ENCODE measurements at places on chromosomes 1 and 21.

DNA sequence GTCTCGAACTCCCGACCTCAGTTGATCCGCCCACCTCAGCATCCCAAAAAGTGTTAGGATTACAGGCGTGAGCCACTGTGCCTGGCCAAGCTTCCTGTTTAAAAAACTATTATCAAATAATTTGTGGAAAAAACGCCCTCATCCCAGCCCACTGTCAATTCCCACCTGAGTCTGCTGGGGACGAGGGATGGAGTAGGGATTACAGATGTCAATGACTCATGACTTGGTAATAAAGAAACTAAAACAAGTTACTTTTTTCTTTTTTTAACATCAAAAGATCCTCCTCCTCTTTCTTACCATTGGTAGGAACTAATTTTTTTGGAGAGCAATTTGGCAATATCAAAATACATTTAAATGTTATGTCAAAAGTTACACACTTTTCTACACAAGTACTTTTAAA lies 9.7 kb downstream of the CNN3 start:
- DNase-seq: no peak

GRCh38 chr1:45187725-45188124 lies 18.7 kb downstream of the ZSWIM5 start:
- no peak for DNase-seq

GRCh38 chr1:906600-907420 lies 16.9 kb upstream of the SAMD11 start:
- DNase-seq: peak; percentile 86

DNA sequence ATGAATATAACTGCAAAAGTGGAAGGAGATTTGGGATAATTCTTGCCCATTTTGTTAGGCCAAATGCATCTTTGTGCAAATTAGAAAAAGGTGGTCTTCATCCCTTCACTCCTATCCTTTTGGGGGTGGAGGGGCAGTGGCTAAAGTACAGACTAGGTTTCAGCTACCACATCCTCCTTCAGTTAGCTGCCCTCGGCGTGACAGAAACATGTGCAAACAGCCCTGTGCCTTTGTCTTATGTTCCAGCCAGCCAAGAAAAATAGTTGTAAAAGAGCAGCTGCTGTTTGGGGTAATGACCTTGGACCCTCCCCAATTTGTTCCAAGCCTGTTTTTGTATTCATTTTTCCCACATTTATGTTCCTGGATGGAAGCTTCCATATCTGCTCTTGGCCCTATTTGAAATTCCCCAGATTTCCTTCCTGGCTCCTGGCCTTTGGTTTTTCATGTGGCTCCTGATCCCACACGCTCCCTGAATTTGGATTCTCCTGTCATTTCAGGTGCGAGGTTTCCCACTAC lies 8.3 kb upstream of the LGALS8 start:
- DNase-seq: no peak

DNA sequence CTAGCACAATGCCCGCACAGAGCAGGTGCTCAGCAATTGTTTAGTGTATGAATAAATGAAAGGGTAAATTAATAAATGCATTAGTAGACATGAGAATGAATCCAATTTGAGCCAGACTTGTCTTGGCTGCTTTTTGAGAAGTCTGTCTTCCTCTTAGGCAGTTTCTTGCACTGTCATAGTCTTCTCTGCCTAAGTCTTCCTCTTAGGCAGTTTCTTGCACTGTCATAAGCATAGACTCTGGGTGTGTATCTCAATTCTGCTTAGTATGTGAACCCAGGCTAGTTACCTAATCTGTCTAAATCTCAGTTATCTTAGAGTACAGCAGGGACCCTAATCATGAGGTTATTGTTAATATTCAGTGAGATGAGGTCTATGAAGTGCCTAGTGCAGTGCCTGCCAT lies 27.2 kb downstream of the NHLH2 start:
- DNase-seq: no peak

DNA sequence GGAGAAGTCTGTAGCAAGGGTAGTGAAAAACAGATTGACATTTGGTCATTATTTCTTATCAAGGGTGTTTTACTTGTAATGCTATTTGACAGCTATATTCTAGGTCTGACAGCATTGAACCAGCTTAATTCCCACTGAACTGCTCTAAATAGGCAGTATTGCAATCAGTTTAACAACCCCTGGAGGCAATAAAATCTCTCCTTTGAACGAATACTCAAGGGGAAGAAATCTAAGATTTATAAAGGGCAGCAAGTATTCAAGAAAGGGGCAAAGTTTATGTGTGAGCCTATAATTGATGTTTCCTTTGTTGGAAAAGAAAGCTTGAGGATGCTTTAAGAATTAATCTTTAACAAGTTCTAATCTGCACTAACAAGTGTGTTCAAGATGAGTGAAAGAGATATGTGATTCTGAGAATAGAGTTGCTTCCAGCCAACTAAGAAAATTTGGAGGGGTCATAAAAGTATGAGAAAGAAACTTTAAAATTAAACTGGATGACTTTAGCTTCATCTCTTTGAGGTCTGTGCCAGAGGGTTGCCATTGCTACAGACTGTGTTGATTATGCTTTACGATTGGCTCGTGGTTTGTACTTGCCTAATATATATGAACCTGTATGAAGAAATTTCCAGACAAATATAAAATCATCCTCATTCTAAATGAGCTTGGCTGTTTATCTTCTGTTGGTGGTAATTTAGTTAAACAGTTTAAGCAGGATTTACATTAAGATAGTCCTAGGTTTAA lies 72.5 kb downstream of the ZNF326 start:
- DNase-seq: no peak

- no peak for DNase-seq
These were observed 12.1 kb downstream of the MCL1 start for GRCh38 chr1:150567341-150567716.

DNA sequence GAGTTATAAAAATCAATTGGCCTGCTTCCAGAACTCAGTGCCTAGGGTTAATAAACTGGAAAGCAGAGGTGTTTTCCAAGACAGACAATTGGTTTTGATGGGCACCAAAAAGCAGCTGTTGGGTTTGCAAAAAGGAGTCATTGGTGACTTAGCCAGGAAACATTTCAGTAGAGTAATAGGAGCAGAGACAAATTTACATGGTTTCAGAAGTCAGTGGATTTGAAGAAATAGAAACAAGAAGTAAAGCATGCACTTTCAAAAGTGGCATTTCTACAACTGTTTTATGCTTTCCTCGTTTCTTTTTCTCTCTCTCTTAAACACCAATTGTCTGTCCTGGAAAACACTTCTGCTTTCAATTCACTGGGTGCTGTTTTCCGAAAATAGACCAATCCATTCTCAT lies 87.8 kb downstream of the GLUL start:
- no peak for DNase-seq

GRCh38 chr1:4965346-4966075 lies 311.1 kb downstream of the AJAP1 start:
- peak; percentile 48 for DNase-seq

GRCh38 chr21:42465008-42465802 lies 30.8 kb downstream of the RSPH1 start:
- DNase-seq: no peak

DNA sequence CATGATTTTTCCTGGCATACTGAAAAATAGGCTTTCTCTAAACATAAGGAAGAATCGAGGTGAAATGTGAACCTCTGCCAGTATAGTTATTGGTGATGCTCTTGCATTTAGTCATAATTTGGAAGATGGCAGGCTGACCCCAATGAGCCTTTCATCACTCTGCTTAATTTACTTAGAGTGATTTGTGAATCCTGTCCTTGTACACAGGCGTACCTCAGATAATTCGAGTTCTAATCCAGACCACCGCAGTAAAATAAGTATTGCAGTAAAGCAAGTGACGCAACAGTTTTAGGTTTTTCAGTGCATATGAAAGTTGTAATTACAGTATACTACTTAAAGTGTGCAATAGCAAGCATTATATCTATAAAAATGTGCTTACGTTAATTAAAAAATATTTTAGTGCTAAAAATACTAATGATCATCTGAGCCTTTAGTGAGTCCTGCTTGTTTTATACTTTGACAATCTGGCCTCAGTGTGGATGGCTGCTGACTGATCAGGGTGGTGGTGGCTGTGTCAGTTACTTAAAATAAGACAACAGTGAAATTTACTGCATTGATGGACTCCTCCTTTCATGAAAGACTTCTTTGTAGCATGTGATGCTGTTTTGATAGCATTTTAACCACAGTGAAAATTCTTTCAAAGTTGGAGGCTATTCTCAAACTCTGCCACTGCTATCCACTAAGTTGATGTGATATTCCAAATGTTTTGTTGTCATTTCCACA lies 1.7 kb downstream of the PKNOX1 start:
- DNase-seq: no peak

- no peak for DNase-seq
These were observed 88.4 kb downstream of the SDCCAG8 start for GRCh38 chr1:243343970-243344937.

GRCh38 chr1:37995751-37996345 lies 6.0 kb upstream of the SF3A3 start:
- DNase-seq: peak; percentile 97

DNA sequence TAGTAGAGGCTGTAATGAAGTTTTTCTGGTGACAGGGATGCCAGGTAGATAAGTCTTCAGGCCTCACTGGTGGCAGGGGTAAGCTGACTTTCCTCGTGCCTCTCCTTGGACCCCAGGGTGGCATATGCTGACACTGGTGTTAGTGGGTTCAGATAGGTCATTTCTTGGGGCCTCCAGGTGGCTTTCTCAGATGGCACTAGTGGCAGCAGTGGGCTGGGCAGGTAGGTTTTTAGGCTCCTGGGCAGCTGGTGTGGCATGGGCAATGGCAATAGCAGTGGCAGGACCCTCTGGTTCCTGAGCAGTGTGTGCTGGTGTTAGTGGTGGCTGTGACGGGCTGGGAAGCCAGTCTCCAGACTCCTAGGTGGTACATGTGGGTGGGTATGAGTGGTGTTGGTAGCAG lies 140.3 kb downstream of the PTBP2 start:
- DNase-seq: no peak

DNA sequence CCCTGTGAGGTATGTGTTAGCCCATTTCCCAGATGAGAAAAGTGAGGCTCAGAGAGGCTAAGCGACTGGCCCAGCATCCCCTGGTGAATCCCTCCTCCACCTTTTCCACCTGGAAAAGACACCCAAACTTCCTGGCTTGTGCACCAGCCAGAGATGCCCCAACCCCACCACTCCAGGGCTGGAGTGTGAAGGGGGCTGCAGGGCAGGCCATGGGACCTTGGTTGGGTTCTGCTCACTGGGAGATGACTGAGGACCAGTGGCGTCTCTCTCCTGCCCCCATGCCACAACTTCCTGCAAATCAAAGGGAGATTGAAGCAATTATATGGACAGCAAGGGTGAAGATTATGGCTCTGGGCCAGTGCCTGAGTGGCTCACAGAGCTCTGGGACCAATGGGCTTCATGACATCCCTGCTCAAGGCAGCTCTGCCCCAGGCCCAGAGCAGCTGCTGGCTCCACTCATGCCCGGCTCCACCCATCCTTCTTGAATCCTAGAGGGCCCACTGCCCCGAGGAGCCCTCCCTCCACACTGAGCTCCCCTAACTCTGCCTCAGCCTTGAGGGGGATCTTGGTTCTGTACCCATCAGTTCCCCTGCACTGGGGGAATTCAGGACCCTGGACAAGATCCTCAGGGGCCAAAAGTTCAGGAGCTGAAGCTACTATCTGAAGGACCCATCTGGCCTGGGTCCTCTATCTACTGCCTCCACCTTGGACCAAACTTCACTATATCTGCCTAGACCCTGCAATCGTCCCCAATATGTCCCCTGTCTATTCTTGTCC lies 416.9 kb downstream of the PTPRU start:
- peak; percentile 64 for DNase-seq

- no peak for DNase-seq
These were observed 187.2 kb downstream of the ZSCAN20 start for GRCh38 chr1:33659641-33660040.

DNA sequence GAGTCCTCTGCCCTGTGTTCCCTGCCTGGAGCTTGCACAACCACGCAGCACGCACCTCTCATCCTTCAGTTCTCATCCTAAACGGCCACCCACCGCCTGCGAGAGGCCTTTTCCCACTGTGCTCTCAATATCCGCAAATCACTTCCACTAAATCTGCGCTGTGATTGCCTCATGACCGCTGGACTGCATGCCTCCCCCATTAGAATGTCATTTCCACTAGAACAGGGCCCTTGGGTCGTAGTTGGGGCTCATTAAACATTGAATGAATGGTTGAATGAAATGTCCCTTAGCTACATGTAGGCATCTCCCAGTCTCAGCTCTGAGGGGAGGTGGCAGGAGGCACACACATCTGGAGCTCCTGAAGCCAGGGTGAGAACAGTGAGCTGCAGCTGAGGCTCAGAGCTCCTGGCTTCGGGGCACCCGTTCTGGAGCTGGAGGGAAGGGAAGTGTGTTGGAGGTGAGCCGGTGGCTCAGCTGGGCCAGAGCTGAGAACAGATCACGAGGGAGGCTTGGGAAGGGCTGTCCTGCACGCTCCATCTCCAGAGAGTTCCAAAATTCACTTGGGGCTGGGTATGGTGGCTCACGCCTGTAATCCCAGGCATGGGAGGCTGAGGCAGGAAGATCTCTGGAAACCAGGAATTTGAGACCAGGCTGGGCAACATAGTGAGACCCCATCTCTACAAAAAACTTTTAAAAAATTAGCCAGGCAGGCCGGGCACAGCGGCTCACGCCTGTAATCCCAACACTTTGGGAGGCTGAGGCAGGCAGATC lies 30.4 kb downstream of the TMEM201 start:
- DNase-seq: no peak

GRCh38 chr1:66931590-66931989 lies 6.8 kb downstream of the MIER1 start:
- DNase-seq: no peak

DNA sequence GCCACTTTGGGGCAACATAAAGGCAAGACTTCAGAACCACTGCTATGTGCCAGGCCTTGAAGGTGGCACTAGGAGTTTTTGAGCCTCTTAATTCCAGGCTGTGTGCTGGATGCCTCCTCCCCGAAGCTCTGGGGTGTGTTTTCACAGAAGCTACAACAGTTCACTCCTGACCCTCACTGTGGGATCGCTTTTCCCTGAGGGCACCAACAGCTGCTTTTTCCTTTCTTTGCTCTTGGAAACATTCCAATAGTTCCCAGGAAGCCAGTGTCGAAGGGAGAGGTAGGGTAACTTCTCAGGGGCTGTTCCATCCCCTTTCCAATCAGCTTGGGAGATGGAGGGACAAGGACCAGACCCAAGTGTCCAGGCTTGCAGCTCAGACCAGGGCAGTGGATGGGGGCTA lies 153.4 kb downstream of the C1orf94 start:
- DNase-seq: no peak

DNA sequence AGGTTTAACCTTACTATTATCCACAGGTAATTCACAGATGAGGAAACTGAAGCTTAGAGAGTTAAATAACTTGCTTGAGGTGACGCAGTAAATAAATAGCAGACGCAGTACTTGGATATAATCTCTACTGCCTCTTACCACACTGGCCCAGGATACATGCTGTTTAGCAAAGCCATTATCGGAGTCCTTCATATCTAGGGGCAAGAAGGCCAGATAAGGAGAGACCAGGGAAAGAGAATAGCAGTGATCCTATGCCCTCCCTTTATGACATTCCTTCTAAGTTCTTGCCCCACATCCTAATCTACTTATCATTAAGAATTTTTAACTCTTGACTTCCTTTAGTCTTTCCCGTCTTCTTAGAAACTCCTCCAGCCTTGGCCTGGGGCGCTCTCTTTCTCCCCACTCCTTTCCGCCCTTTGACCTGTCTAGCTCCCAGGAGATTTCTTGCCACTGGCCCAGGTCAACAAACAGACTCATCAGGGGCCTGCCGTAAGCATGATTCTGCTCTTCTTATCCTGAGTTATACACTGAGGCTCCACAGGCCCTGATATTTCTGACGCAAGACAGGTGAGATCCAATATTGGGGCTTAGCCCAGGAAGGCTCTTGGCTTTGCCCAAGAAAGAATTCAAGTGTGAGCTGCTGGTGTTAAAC lies 11.4 kb upstream of the SLAMF1 start:
- DNase-seq: no peak

GRCh38 chr1:24507405-24507804 lies 4.8 kb downstream of the RCAN3 start:
- no peak for DNase-seq

Measured in posterior vena cava (tissue), 2 donors.